Foreskin melanocyte (primary cell): ENCODE measurements at places on chromosomes 3 and 15.

GRCh38 chr3:173778251-173778650, 380.7 kb downstream of the NLGN1 start:
- no peak for DNase-seq

GRCh38 chr15:77499087-77499760, 78.5 kb downstream of the HMG20A start:
- no peak for DNase-seq

DNA sequence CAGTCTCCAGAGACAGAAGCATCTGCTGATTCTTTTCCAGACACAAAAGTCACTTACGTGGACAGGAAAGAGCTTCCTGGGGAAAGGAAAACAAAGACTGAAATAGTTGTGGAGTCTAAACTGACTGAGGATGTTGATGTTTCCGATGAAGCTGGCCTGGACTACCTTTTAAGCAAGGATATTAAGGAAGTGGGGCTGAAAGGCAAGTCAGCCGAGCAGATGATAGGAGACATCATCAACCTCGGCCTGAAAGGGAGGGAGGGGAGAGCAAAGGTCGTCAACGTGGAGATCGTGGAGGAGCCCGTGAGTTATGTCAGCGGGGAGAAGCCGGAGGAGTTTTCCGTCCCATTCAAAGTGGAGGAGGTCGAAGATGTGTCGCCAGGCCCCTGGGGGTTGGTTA, 25.4 kb downstream of the SYNM start:
- DNase-seq = no peak

DNA sequence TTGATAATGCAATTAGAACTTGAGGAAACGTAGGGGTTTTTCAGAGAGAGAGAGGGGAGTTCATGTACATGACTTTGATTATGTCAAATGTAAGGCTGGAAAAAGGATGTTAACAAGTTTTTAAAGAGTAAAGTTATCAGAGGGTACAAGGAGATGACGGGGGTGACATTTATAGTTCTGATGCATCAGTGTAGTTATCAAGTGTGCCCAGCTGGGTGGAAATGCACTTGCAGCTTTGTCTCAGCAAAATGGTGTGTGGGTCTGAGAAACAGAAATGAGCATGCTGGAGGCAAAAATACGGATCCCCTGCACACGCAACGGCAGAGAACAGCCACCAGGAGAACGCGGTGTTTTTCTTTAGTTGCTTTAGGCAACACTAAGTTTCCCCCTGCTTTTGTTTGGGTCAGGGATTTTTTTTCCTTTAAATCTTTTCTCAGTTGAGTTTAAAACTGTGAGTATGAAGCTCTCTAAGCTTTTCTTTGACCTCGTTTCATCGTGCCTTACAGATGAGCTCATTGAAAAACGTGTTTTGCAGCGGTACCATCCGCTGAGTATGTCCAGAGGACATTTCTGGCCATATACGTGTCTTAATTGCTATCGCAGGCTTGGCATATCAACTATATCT, 205.4 kb downstream of the PDZRN3 start:
- DNase-seq = no peak

DNA sequence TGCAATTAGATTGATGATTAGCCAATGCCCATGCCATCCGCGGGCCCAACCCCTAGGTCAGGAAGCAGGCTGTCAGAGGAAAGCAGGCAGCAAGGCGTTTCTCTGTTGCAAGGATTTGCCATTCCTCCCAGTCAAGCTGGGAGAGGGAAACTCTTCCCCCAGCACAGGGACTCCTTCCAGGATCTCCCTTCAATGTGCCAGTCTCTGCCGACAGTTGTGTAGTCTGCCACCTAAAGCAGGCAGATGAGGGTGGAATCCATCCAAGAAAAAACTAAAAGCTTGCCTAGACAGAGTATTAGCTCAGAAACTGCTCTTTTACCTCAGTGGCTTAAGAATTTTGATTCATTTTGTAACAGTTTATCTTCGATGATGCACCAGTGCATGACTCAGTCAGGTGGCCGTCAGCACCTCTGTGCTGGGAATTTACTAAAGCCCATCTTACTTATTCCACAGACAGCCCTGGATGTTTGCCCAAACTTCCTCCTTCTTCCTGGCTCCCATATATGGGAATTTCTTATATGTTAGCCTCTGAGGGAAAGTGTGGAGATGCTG, 501.5 kb upstream of the THBS1 start:
- DNase-seq = peak; percentile 2

DNA sequence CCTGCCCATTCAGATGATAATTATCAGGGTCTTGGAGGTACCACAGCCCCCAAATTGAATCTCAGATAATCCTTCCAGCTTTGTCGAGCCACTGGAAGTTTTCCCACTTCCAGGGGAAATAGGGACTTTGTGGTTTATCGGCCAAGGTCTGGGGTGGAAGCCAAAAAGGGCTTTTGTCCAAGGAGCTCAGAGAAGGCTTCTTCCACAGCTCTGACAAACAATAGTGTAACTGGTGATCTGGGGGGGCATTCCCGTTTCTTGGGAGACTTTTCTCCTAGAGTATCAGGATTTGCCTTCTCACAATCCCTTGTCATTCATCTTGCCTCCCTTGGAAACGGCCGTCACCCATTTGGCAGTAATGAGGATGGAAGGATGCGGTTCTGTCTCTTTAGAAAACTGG, 18.4 kb downstream of the SRGAP3 start:
- DNase-seq = no peak

- DNase-seq = no peak
These were observed 520.3 kb upstream of the EPHA6 start for GRCh38 chr3:96294143-96294542.

- peak; percentile 7 for DNase-seq
These were observed at the start of gene RHOV for GRCh38 chr15:40873694-40874561. TSS of gene RHOV (minus strand) at chr15:40874234. CDS start at chr15:40874139, 95 bp downstream.

DNA sequence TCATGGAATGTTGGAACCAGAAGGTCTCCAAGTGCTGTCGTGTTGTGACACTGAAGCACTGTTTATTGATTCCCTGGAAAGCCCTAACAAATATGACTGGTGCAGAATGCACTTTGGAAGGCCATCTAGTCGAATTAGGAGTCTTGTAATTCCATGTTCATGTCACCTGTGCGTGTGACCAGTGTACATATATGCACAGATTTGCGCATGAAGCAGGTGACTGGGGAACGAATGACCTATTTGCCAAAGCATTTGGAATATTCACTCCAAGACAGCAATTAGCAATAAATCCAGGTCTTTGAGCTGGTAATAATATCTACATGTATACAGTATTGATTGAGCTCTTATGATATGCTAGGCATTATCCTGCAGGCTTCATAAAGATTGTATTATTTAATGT, 177.5 kb upstream of the PFN2 start:
- no peak for DNase-seq

DNA sequence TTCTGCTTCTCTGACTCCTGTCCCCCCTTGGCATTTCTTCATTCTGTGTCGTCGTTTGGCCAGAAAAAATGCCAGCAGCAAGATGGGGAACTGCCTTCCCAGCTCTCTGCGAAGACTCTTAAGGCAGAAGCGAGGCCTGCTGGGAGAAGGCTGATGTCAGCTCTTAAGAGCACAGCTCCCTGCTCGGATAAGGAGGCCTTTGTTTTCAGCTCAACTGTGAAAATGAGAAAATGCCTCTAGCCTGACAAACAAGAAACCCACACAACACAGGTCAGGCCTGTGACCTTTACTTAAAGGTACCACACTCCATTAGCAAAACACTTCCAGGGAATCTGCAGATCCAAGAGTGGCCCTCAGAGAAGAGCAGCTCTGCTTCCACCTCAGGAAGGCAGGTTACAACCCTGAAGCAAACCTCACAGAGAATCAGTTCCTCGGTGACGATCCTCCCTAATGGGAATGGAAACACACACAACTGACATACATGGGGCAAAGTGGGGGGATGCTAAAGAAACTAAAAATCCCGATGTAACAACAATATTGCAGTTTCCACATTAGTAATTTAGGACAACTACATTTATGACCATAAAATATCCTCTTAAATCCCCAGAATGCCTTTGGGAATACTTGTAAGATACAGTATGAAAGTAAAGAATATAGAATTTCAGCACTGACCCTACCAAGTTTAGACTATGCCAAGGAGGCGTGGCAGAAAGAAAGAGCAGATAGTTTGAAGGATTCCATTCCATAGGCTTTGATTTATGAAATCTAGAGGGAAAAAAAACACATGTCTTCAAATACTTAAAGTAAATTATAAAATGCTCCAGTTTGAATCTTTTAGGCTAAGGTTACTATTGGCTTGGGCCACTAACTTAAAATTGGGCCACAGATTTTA, 52.1 kb downstream of the VGLL4 start:
- peak; percentile 95 for DNase-seq

DNA sequence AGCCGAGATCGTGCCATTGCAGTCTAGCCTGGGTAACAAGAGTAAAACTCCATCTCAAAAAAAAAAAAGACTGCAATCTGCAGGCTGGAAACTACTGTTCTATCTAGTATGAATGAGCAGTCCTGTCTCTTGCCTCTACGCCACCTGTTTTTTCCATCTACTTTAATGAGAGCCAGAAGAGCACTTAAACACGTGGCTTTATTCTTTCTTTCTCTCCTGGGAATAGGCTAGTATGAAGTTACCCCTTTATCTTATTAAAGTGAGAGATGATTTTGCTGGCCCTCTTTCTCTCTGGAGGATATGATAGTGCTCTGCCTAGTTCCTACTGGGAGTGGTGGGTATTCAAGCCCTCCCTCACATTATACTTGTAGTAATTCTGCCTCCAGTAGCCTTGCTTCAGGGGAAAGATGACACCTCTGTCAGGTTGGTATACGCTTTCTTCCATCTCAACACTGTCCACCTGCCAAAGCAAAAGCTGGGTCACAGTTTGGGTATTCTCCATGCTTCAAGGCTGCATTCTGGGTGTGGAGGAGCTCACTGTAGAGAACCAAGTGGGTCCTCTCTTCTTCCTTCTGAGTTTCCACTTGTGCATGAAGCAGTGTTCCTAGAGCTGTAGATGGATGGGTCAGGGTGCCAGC, 17.8 kb downstream of the MAPKBP1 start:
- no peak for DNase-seq

DNA sequence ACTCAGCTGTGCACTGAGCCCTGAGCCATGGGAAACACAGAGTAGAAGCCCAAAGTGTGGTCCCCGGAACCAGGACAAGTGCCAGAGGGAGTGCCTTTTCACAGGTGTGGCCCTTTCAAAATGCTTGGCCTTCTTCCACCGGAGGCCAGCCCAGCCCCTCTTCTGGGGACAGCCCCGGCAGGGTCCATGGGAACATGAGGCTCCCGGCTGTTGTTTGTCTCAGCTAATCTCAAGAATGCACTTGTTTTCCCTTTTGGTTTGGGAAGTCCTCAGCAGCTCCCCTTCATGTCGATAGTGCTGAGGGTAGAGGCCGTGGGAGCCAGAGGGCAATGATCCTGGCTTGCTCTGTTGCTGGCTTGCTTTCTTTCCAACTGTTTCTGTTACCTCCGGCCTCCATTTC, 91.1 kb upstream of the MRPS22 start:
- DNase-seq = no peak

DNA sequence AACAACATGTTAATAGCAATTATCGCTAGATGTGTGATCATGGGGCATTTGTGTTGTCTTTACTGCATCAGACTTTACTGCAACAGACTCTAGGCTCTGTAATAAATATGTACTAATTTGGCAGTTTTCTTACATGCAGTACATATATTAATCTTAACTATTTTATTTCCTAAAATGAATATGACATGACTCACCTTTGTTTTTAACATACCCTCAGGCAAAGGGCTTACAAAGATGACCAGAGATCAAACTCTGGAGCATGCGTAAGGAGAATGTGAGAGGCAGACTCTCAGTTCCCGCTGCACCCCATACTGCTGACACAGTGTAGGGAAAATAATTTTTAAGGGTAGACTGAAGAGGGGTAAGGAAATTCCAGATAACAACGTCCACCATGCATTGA, 7.2 kb upstream of the FAM174B start:
- no peak for DNase-seq

DNA sequence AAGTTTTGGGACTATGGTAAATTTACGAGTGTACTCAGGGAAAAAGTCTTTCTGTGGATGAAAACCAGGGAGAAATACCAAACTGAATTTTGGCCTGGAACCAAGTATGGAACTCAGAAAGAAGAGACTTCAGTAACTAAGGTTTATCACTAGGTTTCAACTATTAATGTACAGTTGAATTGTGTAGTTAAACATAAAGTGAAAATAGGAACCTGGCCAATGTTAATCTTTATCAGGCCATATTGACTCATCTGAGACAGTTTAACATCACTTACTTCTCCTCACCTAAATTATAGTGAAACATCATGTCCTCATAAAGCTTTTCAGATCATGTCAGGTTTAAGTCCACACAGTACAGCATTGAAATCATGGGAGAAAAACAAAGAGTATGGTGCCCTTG, 197.7 kb downstream of the LSAMP start:
- no peak for DNase-seq

- no peak for DNase-seq
These were observed 1.3 kb downstream of the INKA1 start for GRCh38 chr3:49804141-49805041.

GRCh38 chr15:51718219-51718618, 19.2 kb downstream of the LYSMD2 start:
- DNase-seq = no peak

DNA sequence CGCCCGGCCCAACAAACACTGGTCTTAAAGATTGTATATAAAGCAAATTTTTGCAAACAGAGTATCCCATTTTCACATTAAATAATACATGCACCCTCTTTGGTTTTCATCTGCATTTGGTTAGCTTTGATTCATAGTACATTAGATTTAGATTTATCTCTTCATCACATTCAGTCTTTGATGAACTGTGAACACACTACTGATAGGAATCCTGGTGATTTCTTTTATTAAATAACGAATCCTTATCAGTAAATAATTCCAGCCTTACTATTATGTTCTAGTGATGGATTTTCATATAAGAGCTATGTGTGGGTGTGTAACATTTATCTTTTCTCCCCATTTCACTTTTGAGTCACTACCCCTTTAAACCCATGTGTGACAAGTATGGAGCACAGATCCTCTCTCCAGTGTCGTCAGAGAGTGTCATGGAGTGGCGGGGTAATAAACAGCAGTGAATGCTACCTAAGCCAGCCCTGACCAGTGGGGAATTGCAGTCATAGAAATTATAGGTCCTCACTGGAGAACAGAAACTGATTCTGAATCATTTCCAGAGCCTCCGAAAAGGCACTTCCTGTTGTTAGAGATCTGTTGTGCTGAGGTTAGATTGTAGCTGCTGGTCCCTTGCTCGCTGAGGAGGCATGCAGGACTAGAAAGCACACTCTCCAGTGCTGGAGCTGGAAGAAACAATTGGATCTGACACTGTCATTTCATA, 22.0 kb downstream of the SLC7A14 start:
- DNase-seq = no peak
